Fibroblast of skin of back (primary cell): ENCODE measurements at places on chromosomes 5 and 9.

GRCh38 chr9:34240006-34240405 lies 61.2 kb downstream of the UBAP1 start:
- no peak for DNase-seq

- DNase-seq, result no peak
These were observed 124.6 kb downstream of the UNC13B start for GRCh38 chr9:35286381-35286780.

DNA sequence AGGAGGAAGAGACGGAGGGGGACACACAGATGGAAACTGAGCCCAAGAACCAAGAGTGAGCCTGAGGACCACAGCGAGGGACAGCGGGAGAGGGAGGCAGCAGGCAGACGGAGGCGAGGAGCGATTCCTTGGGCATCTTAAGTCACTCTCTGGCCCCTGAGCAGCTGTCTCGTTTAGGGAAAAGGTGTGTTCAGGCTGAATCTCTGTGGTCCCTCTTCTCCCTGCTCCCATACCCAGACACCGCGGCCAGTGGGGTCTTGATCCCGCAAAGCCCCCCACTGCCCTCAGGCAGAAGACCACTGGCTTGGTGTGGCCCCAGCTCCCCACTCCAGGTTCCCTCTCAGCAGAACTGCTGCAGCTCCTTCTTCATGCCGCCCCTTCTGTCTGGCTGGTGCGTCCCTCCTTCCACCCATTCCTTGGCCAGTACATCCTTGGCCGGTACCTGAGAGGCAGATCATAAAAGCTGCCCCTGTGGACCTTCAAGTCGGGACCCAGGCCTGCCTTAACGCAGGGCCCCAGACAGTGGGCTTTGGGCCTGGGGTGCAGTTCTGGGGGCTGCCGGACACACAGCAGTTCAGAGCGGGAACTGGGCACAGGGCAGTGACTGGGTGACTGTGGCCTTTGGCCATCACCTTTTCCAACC lies 5.8 kb upstream of the RALGDS start:
- no peak for DNase-seq

DNA sequence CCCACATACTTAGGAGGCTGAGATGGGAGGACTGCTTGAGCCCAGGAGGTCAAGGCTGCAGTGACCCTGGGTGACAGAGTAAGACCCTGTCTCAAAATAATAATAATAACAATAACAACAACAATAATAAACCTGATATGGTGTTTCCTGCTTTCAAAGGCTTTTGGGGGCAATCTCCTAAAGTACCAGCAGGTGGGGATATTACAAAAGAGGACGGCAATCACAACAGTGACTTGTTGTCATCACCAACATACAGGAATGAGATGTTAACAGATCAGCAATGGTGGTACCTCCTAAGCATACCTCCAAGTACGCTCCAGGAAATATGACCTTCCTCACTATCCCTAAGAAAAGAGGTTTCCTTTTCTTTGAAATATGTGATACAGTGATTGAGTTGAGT lies 91.1 kb upstream of the RNF180 start:
- peak; percentile 14 for DNase-seq

DNA sequence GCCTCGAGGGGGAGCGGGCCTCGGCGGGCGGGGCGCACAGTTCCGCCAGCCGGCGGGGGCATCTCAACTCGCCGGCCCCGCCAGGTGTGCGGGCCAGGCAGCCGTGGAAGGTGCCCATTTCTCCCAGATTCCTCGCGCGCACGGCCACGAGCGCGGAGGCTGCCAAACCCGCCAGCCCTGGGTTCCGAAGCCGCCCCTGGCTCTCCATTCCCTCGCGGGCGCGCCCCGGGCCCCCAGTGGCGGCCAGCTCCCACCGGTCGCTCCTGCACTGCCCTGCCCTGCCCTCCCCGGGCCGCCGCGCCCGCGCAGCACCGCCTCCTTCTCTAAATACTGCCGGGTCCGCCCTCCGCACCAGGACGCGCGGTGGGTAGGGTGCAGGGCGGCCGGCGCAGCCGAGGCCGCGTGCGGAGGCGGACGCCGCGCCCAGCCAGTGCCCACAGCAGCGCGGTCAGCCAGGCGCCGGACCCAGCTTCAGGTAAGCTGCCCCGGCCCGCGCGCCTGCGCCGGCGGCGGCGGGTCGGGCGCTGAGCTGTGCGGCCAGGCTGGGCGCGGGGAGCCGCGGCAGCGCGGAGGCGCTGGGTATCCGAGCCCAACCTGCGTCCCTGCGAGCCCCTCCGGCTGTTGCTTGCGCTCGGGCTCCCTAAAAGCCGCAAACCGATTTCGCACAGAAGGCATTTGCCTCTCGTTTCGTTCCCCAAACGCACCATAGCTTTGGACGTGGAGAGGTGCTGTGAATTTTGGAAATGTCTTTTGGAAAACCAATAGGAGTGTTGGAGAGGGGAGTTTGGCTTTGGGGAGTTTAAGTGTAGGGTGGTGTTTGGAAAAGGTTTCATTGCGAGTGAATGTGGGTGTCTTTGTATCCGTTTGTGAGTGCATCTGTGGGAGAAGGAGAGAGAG lies at the start of gene TMEM171:
TMEM171 (plus strand) TSS at position 354 of the 897 bp plus-strand sequence. CDS start 2,799 bp downstream, outside the sequence.
- peak; percentile 48 for DNase-seq

DNA sequence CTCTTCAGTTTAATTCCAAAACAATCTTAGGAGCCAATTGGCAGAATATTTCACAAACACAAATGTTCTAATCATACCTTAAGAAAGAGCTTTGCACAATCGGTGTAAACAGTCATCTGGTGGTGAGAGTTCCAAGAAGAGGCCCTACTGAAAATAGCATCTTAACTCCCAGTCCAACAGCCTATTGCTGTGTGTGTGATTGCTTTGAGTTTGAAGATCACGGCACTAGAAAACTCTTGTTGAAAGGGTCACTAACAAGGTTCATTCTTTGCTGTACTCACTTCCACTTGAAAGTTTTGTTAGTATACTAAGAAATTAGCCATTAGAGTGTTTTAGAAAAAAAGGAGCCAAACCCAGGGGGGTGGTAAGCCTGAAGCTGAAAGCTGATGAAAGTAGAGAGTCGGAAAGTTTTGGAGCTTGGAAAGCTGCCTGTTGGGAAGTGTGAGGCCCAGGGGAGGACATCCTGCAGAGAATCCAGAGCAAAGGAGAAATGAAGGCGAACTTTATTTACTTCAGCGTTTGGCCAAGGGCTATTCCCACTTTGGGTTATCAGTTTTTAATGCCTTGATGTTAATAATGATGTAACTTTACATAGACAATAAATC lies 180.3 kb upstream of the GHR start:
- no peak for DNase-seq

DNA sequence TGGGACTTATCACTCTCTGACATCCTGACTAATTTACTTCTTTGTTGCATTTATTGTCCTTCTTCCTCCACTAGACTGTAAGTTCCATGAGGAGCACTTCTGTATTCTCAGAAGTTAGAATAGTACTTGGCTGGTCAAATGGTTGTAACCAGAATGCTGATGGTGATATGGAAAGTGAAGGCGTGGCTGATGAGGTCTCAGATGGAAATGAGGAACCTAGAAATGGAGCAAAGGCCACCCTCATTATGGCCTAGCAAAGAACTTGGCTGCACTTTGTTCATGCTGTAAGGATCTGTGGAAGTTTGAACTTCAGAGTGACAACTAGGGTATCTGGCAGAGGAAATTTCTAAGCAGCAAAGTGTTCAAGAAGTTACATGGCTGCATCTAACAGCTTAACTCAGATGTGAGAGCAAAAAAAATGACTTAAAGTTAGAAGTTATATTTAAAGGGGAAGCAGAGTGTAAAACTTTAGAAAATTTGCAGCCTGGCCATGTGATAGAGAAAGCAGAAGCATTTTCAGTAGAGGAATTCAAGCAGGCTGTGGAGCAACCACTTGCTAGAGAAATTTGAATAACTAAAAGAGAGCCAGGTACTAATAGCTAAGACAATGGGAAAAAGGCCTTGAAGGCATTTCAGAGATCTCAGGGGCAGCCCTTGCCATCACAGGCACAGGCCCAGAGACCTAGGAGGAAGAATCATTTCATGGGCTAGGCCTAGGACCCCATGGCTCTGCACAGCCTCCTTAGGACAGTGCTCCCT lies 14.9 kb upstream of the SLC22A5 start:
- no peak for DNase-seq

GRCh38 chr9:91126761-91127445 lies 234.8 kb downstream of the AUH start:
- peak; percentile 49 for DNase-seq

DNA sequence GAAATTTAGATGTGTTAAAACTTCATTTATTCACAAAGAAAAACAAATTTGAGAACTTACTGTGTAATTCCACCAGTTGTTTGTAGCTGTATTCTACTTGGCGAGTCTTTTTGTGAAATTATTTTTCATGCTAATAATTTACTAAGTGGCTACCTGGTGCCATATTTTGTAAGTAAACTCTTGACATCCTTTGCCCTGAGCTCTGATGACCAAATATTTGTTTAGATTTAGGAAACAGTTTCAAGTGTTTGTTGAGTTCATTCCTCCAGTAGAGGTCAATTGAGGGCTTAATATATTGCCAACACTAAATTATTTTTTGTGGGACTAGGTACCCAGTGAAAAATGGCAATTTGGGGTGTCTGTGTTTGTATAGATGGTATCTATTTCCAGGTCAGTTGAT lies 3.7 kb downstream of the CNTLN start:
- no peak for DNase-seq

DNA sequence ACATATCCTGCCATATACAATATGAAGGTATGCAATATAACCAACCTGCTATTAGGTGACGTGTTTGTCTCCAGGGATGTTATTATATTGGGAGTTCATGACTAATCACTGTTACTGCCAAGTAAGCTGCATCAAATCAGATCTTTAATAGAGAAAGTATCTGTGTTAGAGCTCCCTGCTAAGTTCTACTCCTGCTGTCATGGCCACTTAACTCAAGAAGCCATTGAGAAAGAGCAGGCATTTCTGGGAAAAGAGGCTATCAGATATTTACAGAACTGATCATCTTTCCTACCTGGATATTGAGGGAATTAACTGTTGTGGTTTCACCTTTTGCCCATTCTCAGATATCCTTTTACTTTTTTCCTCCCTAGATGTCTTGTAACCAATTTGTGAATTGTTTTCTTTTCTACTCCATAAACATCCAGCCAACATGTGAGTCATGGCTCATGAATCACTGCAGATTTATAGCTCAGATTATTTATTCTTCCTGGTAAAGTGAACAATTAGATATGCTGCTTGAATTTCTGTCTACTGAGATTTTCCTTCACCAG lies 634.8 kb upstream of the FAM174A start:
- no peak for DNase-seq

DNA sequence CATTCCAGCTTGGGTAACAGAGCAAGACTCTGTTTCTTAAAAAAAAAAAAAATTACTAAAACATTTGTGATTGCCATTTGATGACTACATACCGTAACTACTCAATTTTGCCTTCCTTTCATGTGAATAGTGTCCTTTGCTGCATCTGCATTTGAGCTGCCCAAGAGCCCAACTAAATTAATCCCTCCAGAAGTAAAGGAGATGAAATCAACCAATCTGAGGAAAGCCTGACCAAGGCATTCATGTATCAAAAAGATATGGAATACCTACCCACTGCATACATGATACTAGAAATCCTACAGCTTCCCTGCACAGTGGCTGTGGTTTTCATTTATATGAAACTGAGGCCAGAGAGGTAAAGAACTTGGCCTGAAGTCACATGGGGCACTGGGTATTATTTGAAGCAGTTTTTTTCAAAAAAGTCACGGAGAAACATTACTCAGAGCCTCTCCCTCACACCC lies 177.5 kb downstream of the AOPEP start:
- DNase-seq, result peak; percentile 86

DNA sequence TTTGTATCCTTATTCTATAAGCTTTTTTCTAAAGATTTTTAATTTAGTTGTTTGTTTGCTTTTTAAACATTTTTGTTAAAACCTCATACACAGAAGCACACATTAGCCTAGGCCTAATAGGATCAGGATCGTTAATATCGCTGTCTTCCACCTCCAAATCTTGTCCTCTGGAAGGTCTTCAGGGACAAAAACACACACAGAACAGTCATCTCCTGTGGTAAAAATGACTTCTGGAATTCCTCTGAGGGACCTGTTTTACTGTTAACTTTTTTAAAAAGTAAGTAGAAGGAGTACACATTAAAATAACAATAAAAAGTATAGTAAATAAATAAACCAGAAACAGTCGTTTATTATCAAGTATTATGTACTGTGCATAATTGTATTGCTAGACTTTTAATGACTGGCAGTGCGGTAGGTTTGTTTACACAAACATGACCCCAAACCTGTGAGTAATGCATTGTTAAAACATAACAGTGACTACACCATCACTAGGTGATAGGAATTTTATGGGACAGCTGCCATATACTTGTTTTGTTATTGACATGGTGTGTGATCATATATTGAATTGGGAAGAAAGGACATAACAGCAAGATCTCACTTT lies 109.6 kb downstream of the ZCCHC7 start:
- DNase-seq, result peak; percentile 11

GRCh38 chr9:97220894-97221477 lies 86.5 kb upstream of the CCDC180 start:
- no peak for DNase-seq

DNA sequence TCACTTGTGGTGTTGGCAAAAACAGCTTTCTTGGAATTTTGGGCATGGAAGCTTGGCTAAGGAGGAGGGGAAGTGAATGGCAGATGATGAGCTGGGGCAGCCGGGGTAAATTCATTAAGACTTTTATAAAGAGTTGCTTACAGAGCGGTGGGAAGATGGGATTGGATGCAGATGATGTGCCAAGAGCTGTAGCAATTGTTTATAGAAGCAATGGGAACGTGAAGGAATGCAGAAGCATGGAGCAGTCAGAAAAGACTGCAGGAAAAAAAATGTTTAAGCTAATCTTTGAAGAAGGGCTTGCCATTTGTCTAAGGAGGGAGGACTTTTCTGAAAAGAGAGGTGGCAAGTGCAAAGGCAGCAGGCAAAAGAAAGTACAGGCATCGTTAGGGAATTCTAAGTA lies 86.6 kb upstream of the SHISAL2B start:
- no peak for DNase-seq

GRCh38 chr9:82665324-82665723 lies 397.6 kb downstream of the RASEF start:
- DNase-seq, result no peak

DNA sequence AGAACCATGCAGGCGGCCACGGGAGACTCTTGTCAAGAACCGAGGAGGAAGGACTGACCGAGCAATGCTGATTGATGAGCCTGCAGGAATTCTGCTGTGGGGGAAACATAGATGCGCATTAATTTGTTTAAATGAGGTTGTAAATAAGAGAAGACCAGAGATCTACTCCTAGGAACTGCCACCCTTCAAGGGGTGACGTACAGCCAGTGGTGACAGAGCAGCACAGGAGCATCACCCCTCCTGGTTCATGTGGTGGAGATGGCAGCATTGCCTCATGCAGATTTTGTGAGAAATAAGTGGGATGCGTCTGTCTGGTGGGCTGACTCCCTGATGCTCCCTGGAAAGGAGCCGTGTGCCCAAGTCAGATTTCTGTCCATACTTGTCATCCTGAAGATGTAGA lies 22.2 kb downstream of the SRD5A1 start:
- DNase-seq, result no peak

GRCh38 chr9:6219981-6220380 lies 4.4 kb downstream of the IL33 start:
- DNase-seq, result no peak

DNA sequence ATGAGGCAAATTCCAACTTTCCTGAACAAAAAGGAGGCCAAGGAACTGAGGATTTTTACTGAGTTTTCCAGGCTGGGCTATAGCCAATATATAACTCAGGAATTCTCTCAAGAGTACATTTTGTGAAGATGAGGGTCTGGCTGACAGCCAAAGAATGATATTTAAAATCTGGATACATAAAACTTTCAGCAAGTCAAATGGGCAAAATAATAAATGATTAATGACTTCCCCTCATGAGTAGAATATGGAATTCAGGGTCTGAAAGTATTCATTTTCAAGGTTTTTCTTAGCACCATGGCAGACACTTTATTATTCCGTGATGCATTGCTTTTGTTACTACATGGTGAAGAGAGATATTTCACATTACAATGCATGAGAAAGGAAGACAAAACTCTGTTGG lies 7.8 kb downstream of the FAM81B start:
- DNase-seq, result no peak
